Left lung (tissue), 14 donors: ENCODE measurements at places on chromosomes 11 and 22. TPM values are rescaled to one million over a fixed set of nuclear protein-coding genes. Genes with fewer than 3 reads are reported as not detected.

Gene CHRM4
- polyA plus RNA-seq: 0.14 TPM

DNA sequence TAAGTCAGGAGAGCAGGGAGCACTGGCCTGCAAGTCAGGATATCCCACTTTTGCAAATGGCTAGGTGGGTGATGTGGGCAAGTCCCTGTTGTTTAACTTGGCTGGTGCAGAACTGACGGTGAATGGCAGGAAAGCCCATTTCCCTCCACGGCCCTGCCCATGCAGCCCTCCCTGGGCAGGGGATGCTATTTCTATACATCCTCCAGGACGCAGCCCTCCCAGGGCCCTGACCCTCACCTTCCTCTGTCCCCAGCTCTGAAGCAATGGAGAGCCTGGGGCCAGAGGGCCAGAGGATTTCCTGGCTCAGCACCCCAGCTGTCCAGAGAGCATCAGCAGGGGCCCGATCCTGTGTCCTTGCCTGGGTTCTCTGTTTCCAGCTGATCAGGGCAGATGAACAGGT, 91.3 kb downstream of the TSPAN18 start:
- peak; percentile 50 for DNase-seq

Gene PLEKHB1
- 37.9 TPM for polyA plus RNA-seq

GRCh38 chr11:101321222-101321621, 191.6 kb upstream of the PGR start:
- peak; percentile 70 for DNase-seq

- DNase-seq: no peak
These were observed 8.5 kb downstream of the RNH1 start for GRCh38 chr11:498297-499181.

DNA sequence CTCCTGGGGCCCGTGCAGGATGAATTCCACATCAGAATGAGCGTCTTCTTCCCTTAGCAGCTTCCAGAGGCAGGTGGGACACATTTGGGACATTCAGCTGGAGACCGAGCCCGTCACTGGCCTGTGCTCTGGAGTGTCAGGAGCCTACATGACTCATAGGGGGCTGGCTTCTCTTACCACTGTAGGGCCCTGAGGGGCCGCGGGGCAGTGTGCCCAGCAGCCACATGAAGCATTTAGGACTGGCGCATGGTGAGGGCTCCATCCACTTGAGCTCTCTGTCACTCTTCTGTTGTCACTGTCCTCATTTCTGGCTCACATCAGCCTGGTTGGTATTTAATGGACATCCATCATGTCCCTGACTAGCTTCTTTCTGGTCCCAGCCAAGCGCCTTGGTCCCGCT, 38.0 kb upstream of the TEF start:
- no peak for DNase-seq

DNA sequence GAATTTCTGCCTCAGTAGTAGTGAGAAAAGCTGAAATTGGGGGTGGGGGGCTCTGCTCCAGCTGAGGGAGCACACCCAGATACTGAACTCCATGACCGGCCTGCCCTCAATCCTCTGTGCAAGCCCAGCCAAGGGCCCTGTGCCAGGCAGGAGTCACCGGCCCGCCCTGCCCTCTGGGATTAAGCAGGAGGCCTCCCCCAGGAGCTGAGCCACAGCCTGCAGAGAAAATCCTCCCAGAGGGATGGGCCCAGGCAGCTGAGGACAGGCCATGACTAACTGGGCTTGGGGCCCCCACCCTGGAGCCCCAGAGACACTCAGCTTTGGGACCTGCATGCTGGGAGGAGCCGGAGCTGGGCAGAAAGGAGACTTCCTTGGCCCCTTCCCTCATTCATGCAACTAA, 48.8 kb downstream of the MN1 start:
- peak; percentile 36 for DNase-seq

Gene PKDREJ
- 0.71 TPM for polyA plus RNA-seq

GRCh38 chr11:126929179-126930061, 71.2 kb downstream of the KIRREL3 start:
- DNase-seq: no peak

DNA sequence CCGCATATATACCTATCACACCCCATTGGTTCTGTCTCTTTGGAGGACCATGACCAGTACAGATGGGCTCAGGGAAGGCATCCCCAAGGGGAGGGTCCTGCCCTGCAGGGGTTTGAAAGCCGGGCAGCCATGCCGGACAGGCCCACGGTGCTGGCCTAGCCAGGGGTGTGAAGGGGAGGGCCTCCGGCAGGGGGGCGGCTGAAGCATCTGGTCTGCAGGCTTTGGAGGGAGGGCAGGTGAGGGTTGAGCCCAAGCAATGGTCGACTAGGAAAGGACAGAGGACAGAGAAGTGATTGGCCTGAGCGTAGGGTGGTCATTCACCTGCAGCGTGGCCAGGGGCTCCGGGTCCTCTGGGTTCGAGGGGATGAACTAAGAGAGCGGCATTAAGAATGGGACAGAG, 11.2 kb upstream of the CTSD start:
- DNase-seq: no peak

Gene SYT7
- 6.5 TPM for polyA plus RNA-seq

DNA sequence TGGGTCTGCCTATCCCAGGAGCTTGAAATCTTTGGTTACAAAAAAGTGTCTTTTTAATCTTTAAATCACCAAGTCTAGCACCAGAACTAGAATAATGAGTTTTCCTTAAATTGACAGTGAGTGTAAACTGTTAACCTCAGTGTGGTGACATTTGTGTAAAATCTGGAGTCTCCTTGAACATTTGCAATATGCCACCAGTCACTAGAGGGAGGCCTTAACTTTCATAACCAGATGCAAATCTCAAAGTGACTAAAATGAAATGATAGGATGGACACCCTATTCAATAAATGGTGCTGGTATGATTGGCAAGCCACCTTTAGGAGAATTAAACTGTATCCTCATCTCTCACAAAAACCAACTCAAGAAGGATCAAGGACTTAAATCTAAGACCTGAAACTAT, 8.3 kb upstream of the SCGB1D2 start:
- no peak for DNase-seq

GRCh38 chr22:25551396-25551795, 13.1 kb upstream of the GRK3 start:
- DNase-seq: no peak

DNA sequence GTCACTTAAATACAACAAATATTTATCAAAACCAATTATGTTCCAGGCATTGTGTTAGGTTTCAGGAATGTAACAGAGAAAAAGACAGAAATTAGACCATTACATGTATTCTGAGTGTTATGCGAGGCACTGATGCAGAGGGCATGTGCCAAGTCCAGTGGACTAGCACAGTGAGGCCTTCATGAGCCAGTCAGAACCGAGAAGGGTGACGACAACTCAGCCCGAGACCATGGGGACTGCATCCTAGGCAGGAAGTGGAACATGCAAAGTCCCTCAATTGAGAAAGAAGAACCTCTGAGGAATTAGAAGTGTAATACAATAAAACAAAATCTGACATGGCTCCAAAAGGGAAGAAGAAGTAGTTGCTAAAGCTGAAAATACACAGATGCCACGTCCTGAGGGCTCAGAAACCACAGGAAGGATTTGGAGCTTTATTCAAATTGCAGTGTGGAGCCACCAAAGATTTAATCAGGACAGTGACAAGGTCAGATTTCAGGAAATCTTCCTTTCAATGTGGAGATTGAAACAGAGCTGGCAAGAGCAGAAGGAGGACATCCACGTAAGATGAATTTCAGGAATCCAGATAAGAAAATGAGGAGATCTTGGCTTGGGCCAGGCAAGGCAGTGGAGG, 529.6 kb downstream of the NTM start:
- no peak for DNase-seq

Gene MMP27
- polyA plus RNA-seq: not detected

Gene FREY1
- 0.51 TPM for polyA plus RNA-seq

Gene OTOG
- 0.24 TPM for polyA plus RNA-seq

Gene DNAJB7
- 0.93 TPM for polyA plus RNA-seq

GRCh38 chr11:11316651-11317230, 36.3 kb downstream of the CSNK2A3 start:
- DNase-seq: no peak

GRCh38 chr11:88114486-88115045, 60.7 kb downstream of the RAB38 start:
- no peak for DNase-seq

GRCh38 chr22:41471568-41471967, 2.7 kb downstream of the ACO2 start:
- no peak for DNase-seq

Gene FOLH1
- polyA plus RNA-seq: 24.6 TPM

Gene PPP1CA
- polyA plus RNA-seq: 142 TPM

- no peak for DNase-seq
These were observed 283.8 kb upstream of the C11orf87 start for GRCh38 chr11:109138196-109138595.

- DNase-seq: no peak
These were observed 5.0 kb upstream of the PANX2 start for GRCh38 chr22:50165436-50166123.

GRCh38 chr11:130071211-130071712, 1.6 kb downstream of the APLP2 start:
- DNase-seq: no peak

- DNase-seq: no peak
These were observed 150.8 kb upstream of the TIMP3 start for GRCh38 chr22:32650553-32651345.

GRCh38 chr11:131987703-131988102, 617.3 kb downstream of the NTM start:
- no peak for DNase-seq

GRCh38 chr11:126387857-126388256, 32.4 kb downstream of the ST3GAL4 start:
- DNase-seq: no peak

DNA sequence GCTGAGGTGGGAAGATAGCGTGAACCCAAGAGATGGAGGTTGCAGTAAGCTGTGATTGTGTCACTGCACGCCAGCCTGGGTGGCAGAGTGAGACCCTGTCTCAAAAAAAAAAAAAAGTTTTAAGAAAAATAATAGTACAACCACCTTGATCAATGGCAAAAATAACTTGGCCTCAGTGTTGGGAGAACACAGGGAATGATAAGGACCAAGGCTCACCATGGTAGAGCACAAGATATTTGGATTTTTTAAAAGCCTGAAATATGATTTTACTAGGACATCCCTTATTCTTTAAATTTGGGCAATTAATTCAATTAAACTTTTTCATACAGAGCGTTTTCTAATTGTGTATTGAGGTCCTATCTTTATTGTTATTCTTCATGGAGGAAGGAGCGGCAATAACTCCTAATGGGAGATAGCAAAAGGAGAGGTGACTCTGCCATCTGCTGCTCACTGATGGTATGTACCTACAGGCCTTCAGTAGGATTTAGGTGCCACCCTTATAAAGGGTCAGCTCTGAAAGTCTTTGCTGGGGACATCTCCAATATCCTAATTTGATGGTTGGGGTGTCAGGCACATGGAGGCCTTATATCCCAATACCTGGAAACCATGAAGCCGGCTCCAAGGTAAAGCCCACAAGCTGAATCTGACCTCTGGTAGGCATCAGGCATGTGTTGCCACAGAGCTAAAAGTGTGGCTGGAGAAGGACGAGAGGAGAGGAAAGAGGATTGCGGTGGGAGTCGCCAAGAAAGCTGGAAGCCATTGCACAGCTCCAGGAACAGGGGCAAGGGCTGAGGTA, 21.9 kb upstream of the POLD3 start:
- peak; percentile 26 for DNase-seq

DNA sequence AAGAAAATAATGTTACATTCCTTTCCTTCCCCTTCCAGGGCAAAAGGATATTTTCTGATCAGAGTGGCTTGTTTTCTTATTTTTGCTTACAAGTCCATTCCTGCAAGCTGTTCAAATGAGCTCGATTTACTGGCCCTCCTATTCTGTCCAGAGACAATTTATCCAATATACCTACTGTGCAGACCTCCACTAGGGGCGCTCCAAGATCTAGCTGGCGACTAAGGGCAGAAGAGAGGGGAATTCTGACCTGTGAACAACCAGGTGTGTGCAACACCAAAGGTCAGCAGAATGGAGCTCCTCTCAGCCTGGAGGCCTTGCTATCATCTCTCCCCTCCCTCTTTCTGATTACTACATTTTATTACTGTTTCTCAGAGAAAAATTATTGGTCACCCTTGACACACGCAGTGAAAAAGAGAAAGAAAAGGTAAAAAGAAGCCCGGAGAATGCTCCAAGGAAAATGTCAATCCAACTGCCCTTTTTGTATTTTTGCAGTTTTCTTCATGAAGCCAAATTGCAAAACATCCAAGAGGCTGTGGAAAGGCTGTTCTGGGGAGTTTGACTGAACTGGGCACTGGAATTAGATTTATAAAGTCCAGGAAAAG, 3.2 kb downstream of the SEZ6L start:
- no peak for DNase-seq

GRCh38 chr11:119722281-119722794, 6.7 kb downstream of the NECTIN1 start:
- peak; percentile 57 for DNase-seq

DNA sequence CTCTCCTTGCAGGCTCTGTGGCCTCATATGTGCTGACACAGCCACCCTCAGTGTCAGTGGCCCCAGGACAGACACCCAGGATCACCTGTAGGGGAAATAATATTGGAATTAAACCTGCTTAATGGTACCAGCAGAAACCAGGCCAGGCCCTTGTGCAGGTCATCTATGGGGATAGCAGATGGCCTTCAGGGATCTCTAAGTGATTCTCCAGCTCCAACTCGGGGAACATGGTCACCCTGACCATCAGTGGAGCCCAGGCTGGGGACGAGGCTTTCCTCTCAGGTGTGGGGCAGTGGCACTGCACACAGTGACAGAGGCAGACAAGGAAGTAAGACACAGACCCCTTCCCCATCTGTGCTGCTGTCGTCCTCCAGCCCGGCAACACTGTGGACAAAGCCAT, 16.9 kb downstream of the GGTLC2 start:
- DNase-seq: no peak

DNA sequence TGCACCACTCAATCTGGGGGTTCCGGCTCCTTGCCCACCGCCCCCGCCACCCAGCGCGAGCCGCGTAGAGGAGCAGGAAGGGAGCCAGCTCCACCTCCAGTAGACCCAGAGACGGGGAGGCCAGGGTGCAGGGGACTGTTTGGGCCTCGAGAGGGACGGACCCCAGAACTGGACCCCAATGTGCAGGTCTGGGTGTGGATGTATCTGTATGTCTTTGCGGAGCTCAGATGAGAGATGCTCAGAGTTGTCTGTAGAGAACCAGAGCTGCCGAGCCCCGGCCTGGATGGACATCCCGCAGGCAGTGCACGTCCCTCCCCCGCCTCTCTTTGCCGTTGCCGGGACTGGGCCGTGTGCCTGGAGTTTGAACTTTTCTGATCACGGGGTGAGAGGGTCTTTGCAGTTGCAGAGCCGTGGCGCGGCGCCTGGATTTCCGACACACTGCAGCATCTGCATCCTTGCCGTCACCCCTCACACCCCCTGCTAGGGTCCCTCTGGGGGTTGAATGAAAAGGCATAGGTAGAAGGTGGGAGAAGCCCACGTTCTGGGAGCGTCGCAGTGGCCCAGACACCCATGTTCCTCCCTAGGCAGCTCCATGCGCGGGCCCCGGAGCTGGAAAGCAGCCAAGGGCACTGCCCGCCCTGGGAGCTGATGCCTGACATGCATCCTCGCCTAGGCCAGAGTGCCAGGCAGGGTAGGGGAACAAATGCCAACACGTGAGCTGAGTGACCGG, 105.2 kb downstream of the KCNQ1 start:
- peak; percentile 70 for DNase-seq

Gene DRICH1
- 3.0 TPM for polyA plus RNA-seq

GRCh38 chr22:28910569-28911303, 27.4 kb downstream of the ZNRF3 start:
- no peak for DNase-seq

GRCh38 chr11:70918242-70918641, 334.1 kb downstream of the SHANK2 start:
- no peak for DNase-seq
